ENCODE measurements at places on chromosomes 16 and 17.

DNA sequence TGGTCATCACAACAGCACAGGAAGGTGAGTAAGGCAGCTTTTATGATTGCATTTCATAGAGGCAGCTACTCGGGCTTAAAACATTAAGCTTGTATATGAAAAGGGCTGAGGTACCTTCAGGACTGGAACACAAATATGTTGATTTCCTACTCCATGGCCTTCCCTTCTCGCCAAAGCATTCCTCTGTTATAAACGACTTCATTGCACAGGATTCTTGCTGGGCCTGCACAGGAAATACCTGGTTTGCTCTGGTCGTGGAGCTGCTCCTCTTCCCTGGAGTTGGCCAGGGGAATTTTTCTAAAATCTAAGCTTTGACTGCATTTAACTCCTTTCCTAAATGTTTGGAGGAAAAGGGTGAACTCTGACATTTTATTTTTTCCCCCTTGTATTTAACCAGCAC is 49.0 kb downstream of the CHD9 start:
- DNase-seq, result no peak

DNA sequence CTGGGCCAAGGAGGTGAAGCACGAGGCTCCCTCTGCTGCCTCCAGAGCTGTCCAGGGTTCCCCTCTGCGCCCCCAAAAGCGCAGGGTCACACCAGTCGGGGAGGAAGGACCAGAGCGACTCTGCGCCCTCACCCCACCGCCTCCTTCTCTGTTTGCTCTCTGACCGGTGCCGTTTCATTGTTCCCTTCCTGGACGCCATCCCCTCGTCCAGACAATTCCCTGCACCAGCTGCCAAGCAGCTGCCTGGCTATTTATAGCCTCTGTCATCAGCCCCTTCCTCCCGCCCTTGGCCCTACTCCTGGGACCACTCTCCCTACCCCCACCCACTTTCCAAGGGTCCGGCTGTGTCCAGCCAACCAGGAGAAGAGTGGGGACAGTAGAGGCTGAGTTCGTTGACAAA is 68.8 kb upstream of the CREBBP start:
- DNase-seq, result no peak

- DNase-seq, result peak; percentile 86
Measured at GRCh38 chr17:37483311-37484039, 6.2 kb upstream of the DUSP14 start.

GRCh38 chr16:49594153-49594552 is 220.5 kb downstream of the C16orf78 start:
- no peak for DNase-seq

- no peak for DNase-seq
Measured at GRCh38 chr16:13118091-13118490, 216.7 kb downstream of the SHISA9 start.

DNA sequence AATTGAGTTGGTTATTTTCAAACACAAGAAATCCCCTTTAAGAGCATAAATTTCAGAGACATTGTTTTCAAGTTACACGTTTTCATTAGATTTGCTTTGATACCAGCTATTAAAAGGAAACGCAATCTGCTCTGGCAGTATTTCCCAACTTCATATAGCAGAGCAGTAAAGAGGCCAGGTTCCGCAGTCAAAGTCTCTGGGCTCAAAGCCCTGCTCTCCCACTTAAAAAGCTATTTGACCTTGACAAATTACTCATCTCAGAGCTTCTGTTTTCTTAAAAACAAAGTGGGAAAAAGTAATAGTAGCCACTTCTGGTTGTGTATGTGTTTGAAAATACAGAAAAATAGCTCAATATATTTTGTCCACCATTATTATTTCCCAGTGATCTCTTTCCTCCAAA is 89.7 kb upstream of the CDYL2 start:
- DNase-seq, result peak; percentile 11

- no peak for DNase-seq
Measured at GRCh38 chr17:76272541-76273444, 7.6 kb downstream of the UBALD2 start.

DNA sequence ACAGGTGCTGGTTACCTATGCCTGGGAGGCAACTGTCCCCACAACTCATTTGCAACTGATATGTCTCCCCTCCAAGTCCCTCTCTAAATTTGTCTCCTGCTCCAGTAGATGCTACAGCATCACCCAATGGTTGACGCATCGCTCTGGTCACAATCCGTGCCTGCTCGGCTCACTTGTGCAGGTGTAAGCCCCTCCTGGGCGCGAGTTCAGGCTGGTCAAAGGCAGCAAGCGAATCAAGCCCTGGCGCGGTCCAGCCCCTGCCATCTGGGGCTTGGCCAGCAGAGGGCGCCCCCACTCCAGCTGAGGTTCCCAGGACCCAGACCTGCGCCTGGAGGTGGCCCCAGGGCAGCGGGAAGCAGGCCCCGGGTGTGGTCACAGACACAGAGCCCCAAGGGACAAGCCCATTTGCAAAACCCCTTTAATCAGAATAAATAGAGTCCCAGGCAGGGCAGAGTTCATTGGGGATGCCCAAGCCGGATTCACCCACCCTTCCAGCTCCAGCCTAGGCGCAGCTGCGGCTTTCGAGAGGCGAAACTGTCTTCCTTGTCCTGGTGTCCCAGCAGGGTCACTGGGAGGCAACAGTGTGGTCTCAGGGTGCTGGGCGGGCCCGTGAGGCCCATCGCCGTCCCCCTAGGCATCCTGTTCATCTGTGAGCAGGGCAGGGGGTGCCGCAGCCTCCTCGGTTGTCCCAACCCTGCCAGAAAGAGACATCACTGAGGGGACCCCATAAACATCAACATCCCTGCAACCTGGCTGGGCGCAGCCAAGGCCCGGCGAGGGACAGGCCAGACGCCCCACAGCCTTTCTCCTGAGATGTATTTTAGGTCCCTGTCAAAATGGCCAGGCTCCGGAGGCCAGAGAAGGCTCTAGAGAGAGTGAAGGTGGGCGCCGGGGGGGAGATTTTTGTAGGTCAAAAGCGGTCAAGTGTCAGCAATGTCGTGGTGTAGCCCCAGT is 15.8 kb downstream of the TMC6 start:
- peak; percentile 26 for DNase-seq

- DNase-seq, result no peak
Measured at GRCh38 chr16:85511938-85512807, 100.9 kb upstream of the GSE1 start.

GRCh38 chr17:74833501-74834377 is 25.9 kb downstream of the GRIN2C start:
- DNase-seq, result no peak

DNA sequence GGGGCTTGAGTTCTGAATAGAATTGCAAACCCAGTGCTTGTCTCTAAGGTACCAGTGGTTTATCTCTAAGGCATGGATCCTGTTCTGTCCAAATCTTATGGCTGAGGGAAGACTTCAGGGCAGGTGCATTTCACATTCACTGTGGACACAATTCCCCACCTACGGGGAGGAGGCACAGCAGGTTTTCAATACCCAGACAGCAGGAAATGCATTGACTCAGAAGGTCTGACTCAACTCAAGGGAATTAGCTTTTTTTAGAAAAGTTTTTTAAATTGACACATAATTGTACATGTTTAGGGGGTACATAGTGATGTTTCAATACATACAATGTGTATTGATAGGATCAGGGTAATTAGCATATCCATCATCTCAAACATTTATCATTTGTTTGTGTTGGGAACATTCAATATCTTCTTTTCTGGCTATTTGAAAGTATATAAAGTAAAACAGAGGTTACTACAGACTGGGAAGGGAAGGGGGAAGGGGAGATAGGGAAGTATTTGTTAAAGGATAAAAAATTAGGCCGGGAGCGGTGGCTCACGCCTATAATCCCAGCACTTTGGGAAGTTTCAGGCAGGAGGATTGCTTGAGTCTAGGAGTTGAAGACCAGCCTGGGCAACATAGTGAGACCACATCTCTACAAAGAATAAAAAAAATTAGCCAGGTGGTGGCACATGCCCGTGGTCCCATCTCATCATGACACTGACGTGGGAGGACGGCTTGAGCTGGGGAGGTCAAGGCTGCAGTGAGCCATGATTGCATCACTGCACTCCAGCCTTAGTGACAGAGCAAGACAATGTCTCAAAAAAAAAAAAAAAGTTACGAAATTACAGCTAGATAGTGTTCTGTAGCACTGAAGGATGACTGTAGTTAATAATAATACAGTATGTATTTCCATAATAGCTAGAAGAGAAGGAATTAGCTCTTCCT is 54.9 kb downstream of the RGS9 start:
- DNase-seq, result peak; percentile 69

GRCh38 chr17:41801374-41802271 is 10.1 kb downstream of the P3H4 start:
- peak; percentile 70 for DNase-seq

GRCh38 chr16:64144617-64145016 is 977.2 kb downstream of the CDH11 start:
- DNase-seq, result peak; percentile 52

- DNase-seq, result peak; percentile 95
Measured at GRCh38 chr17:65553009-65553645, 8.3 kb downstream of the AXIN2 start.

DNA sequence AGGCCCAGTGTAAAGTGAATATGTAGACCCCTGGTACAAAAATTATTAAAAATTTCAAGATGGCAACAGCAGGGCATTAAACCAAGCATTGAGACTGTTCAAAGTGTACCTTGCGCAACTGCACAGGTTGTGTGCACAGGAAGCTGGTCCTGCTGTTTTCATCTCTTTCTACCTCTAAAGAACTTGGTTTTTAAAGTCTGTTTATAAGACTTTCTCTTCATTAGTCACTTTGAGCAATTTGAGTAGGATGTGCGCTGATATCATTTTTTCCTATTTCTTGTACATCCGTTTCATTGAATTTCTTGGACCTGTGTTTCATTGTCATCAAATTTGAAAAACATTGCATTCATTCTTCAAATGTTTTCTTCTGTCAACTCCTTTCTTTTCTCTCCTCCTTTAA is 16.8 kb upstream of the PMP22 start:
- DNase-seq, result no peak

GRCh38 chr17:7836596-7837407 is 2.8 kb downstream of the KDM6B start:
- peak; percentile 94 for DNase-seq
